ENCODE measurements at places on chromosomes 6 and 20. TPM values are rescaled to one million over a fixed set of nuclear protein-coding genes. Genes with fewer than 3 reads are reported as not detected.

- H3K36me3 ChIP-seq = no peaks in the 10 kb centered on the region
- DNase-seq = no peak
- H3K27me3 ChIP-seq = no peaks in the 10 kb centered on the region
- no peak overlapping the region for H3K27ac ChIP-seq
- no peaks in the 10 kb centered on the region for H3K4me1 ChIP-seq
- no peak overlapping the region for H3K4me3 ChIP-seq
These were observed 789.8 kb upstream of the MAP3K7 start for GRCh38 chr6:91376686-91377085.

GRCh38 chr6:75147512-75147911, 58.3 kb downstream of the COL12A1 start:
- H3K36me3 ChIP-seq = no peaks in the 10 kb centered on the region
- H3K4me3 ChIP-seq = no peak overlapping the region
- no peaks in the 10 kb centered on the region for H3K27me3 ChIP-seq
- no peak overlapping the region for H3K27ac ChIP-seq

Gene ZSCAN31
- 17.4 TPM for total RNA-seq

DNA sequence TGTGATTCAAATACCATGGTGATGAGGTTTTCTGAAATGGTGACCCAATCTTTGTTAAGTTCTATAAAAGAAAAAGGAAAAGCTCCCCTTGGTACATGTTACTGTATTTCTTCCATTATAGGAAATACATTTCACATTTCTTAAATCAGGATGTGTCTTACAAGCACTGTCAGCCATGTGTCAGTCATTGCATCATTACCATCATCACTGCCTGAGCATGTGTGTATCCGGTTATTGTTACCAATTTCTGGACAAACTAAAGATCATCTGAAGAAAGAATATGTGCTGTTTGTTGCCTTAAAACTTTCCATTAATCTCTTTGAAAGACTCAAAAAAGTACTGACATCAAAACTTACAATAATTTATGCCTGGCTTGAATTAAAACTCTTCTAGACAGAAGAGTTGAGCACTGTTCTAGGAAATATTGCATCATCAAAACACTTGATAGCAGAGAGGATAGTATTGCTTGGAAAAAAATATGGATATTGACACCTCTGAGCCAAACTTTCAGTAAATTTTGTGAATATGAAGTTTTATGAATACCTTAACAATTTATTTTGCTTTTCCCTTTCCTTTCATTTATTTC, 7.1 kb upstream of the TSPYL1 start:
- no peaks in the 10 kb centered on the region for H3K36me3 ChIP-seq
- no peaks in the 10 kb centered on the region for H3K4me1 ChIP-seq
- H3K4me3 ChIP-seq = no peak overlapping the region
- no peak overlapping the region for H3K27ac ChIP-seq
- no peak for DNase-seq
- H3K27me3 ChIP-seq = no peaks in the 10 kb centered on the region

Gene OTOR
- not detected for total RNA-seq

- H3K36me3 ChIP-seq = no peaks in the 10 kb centered on the region
- no peaks in the 10 kb centered on the region for H3K27me3 ChIP-seq
- H3K4me1 ChIP-seq = peaks cover 4% of the 10 kb centered on the region
These were observed 54.5 kb upstream of the IPCEF1 start for GRCh38 chr6:154411076-154411475.

GRCh38 chr6:149990661-149991471, 27.1 kb downstream of the ULBP1 start:
- peak overlapping the region; percentile 15 for H3K4me3 ChIP-seq
- no peak for DNase-seq
- H3K27ac ChIP-seq = no peak overlapping the region
- peaks cover 93% of the 10 kb centered on the region for H3K27me3 ChIP-seq
- H3K4me1 ChIP-seq = no peaks in the 10 kb centered on the region
- no peaks in the 10 kb centered on the region for H3K36me3 ChIP-seq

DNA sequence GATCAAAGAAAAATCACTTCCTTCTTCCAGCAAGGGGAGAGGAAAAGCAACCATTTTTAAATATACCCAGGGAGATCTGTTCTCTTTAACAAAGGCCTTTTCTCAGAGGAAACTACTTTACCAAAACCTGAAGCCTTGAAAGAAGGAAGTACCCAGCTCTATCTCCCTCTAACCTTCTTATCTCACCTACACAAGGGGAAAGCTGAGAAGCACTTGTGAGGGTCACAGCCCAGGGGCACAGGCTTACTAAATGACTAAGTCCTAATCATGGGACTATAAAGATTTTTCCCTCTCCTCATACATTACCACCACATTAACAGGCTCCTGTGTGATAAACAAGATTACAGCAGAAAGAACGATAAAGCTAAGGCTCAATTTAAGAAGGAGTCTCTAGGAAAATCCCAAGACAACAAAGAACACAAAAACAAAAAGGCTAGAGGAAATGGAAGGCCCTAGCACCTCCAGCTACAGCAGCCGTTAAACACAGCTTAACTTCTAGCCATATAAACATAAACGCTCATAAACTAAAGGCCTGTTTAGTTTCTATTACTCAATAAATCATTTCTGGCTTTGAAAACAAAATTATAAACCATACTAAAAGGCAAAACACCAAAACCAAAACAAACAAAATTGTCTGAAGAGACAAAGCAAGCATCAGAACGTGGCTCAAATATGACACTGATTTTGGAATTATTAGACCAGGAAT, 284.9 kb upstream of the ECI2 start:
- H3K4me3 ChIP-seq = no peak overlapping the region
- no peaks in the 10 kb centered on the region for H3K36me3 ChIP-seq
- H3K4me1 ChIP-seq = no peaks in the 10 kb centered on the region
- H3K27ac ChIP-seq = no peak overlapping the region
- DNase-seq = no peak
- H3K27me3 ChIP-seq = no peaks in the 10 kb centered on the region

GRCh38 chr6:14591998-14592397, 474.4 kb downstream of the CD83 start:
- H3K27me3 ChIP-seq = no peaks in the 10 kb centered on the region
- H3K27ac ChIP-seq = no peak overlapping the region
- no peaks in the 10 kb centered on the region for H3K36me3 ChIP-seq
- no peak overlapping the region for H3K4me3 ChIP-seq
- no peak for DNase-seq

DNA sequence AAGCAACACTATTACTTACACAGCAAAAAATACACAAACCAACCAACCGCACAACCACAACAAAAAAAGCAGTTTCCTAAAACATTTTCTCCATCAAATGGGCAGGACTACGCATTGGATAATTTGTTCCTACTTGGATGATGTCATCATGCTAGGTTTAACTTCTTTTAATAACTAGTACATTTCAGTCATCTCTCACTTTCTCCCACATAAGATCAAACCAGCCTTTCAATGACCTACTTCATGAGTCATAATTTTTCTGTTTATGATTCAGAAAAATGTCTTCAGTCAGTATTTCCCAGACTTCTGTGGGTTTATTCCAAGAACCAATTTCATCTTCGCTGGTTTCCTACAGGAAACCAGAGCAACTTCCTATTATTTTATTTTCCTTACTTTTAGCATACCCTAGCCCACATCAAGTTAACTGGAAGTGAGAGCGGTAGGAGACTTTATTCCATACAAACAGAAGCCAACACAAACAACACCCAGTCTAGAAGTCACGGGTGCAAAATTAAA, 134.2 kb downstream of the GMDS start:
- no peak for DNase-seq
- H3K4me3 ChIP-seq = peak overlapping the region; percentile 27
- no peak overlapping the region for H3K27ac ChIP-seq
- H3K27me3 ChIP-seq = no peaks in the 10 kb centered on the region
- no peaks in the 10 kb centered on the region for H3K36me3 ChIP-seq
- H3K4me1 ChIP-seq = no peaks in the 10 kb centered on the region

DNA sequence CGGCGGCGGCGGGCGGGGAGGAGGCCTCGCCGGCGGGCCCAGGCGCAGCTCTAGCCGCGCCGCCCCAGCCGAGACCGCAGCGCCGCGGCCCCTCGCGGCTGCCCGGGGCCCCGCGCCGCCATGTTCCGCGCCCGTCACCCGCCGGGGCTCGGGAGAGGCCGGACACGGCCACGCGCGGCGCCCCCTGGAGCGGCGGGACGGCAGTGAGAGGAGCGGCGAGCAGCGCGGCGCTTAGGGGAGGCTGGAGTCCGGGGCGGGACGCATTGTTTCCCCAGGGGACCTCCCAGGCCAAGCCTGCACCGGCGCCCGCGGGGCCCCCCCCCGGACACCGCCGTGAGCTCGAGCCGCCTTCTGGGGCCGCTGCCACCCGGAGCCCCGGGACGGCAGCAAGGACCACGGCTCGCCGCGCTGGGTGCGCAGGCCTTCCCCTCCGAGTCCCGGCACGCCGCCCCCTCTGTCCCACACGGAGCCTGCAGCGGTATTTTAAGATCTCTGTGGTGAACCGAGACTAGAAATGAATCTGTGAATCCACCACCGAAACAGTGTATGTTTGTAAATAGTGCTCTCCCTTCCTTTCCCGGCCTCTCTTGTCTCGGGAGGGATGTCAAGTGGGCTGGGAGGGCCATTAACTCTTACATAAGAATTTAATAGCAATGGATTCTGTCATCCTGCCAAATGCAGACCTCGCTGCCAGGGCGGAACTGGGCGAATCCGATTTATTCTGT, 424 bp upstream of the KIF13A start:
- H3K4me3 ChIP-seq = peak overlapping the region; percentile 82
- peak overlapping the region; percentile 94 for H3K27ac ChIP-seq
- H3K4me1 ChIP-seq = no peaks in the 10 kb centered on the region
- H3K36me3 ChIP-seq = no peaks in the 10 kb centered on the region

DNA sequence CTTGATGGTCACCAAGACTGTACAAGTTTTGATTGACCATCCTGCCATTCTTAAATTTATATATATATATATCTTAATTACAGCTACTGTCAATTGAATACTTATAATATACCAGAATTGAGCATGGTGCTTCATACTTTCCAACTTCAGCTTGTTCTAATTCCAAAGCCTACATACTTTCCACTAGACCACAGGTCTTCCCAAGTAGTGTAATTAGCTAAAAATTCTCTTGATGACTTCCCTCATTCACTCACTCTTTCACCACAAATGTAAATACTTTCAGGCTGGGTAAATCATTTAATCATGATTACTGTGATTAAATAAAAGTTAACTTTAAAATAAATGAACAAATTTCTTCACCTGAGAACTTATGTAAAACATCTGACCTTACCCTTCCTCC, 3.4 kb downstream of the ASF1A start:
- H3K27ac ChIP-seq = no peak overlapping the region
- no peaks in the 10 kb centered on the region for H3K27me3 ChIP-seq
- H3K4me1 ChIP-seq = peaks cover 12% of the 10 kb centered on the region
- DNase-seq = no peak
- no peak overlapping the region for H3K4me3 ChIP-seq
- no peaks in the 10 kb centered on the region for H3K36me3 ChIP-seq

DNA sequence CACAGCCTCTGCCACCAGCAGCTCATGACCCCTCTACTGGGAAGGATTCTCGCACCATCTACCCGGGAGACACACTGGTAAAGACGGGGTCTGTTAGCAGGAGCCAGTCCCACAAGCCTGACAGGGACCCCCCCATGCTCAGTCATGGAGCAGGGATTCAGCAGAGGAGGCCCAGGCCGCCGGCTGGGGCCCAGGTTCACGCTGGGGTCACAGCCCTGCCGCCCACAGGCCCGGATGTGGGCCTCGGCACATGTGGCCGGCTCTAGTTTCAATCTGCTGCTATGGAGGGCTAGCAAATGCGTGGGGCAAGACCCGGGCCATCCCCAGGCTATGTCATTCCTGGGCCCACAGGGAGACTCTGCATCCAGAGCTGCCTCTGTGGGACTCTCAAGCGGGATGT, 25.1 kb downstream of the PXDC1 start:
- H3K27me3 ChIP-seq = no peaks in the 10 kb centered on the region
- no peaks in the 10 kb centered on the region for H3K4me1 ChIP-seq
- no peak for DNase-seq
- no peak overlapping the region for H3K27ac ChIP-seq

Gene IP6K3
- 0.15 TPM for total RNA-seq

- H3K27me3 ChIP-seq = no peaks in the 10 kb centered on the region
- no peak for DNase-seq
- H3K27ac ChIP-seq = no peak overlapping the region
- no peaks in the 10 kb centered on the region for H3K36me3 ChIP-seq
- H3K4me1 ChIP-seq = no peaks in the 10 kb centered on the region
These were observed 211.9 kb upstream of the MANEA start for GRCh38 chr6:95365454-95365853.

DNA sequence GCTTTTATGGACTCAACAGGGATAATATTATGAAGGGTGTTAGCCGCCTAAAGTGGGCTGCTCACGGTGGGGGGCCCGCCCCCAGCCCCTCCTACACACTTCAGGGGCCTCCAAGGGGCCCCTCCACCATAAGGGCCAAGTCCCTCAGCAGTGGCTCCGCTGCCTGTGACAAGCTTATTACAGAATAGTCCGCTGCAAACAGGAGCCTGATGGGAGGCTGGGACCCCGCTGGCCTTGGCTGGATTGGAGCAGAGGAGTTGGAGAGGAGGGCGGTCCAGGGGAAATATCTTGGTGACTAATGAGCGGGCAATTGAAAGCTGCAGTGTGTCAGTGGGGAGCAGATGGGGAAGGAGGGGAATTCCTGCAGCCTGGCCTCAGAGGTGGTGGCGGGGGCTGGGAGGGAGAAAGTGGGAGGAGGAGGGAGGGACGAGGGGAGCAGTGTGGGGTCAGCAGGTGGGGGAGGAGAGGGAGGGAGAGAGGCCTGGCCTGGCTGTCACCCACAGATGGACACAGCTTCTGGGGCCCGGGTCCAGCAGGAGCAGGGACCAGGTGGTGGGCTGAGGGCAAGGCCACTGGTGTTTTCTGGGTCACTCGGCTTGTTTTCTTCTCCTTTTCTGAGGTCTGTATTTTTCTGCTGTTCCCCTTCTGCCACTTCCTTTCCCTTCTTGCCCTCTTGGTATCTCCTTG, 57.6 kb upstream of the FOXP4 start:
- no peaks in the 10 kb centered on the region for H3K4me1 ChIP-seq
- H3K36me3 ChIP-seq = no peaks in the 10 kb centered on the region
- no peak overlapping the region for H3K4me3 ChIP-seq
- H3K27ac ChIP-seq = no peak overlapping the region
- no peak for DNase-seq
